ENCODE measurements at places on chromosomes 1 and 21.

GRCh38 chr1:1593834-1594601 lies 5.9 kb downstream of the FNDC10 start:
- DNase-seq: no peak

GRCh38 chr1:38044221-38045215 lies 2.1 kb downstream of the POU3F1 start:
- no peak for DNase-seq

GRCh38 chr1:87202451-87202850 lies 126.2 kb upstream of the LMO4 start:
- DNase-seq: no peak

DNA sequence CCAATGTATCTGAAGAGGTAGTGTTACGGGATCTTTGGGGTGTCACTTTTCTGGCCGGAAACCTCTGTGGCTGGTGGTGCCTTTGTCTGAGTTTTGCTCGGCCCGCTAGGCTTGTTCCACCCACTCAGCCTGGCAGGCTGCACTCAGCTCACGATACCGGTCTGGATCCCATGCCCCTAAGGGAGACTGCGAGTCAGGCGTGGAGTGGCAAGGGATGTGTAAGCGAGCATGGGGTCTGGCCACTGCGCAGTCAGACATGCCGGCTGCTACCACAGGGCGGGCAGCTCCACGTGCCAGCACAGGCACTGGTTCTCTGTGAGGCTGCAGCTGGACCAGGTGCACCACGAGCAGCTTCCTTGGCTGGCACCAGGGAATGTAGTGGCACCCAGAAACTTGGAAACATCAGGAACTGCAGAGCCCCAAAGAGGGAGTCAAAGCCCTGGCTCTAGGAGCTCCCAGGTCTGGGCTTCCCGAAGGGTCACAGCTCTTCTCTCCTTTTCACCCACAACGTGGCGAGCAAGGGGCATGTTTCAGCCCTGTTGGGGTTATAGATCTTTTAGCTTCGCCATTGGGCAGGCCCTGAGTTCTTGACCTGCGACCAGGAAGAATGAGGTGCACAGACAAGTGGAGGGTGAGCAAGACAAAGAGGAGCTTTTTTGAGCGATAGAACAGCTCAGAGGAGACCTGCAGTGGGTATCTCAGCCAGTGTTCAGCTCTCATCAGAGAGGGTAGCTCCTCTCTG lies 23.8 kb upstream of the LRRC8C start:
- peak; percentile 29 for DNase-seq

DNA sequence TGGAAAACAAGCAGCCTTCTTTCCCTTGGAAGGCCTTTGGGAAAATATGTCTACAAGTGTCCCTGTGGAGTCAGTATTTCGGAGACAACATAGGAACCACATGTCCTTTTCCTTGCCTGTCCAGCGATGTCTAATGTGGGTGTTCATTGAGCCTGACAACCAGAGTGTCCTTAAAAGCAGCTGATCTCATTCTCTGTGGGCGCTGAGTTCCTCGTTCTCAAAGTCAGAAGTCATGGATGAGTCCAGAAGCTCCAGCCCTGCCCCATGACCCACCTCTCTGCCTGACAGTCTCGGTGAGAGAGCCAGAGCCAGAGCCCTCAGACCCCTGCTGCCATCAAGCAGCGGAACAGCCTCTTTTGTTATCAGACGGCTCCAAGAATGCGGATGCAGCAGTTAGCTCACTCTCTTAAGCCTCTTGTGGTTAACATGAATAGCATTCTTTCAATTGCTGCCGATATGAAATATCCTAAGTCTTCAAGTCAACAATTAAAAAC lies 329.2 kb downstream of the TGFB2 start:
- no peak for DNase-seq

GRCh38 chr1:193543259-193543658 lies 356.8 kb upstream of the B3GALT2 start:
- no peak for DNase-seq

- DNase-seq: no peak
These were observed 805.8 kb downstream of the ADGRL2 start for GRCh38 chr1:82606546-82606945.

DNA sequence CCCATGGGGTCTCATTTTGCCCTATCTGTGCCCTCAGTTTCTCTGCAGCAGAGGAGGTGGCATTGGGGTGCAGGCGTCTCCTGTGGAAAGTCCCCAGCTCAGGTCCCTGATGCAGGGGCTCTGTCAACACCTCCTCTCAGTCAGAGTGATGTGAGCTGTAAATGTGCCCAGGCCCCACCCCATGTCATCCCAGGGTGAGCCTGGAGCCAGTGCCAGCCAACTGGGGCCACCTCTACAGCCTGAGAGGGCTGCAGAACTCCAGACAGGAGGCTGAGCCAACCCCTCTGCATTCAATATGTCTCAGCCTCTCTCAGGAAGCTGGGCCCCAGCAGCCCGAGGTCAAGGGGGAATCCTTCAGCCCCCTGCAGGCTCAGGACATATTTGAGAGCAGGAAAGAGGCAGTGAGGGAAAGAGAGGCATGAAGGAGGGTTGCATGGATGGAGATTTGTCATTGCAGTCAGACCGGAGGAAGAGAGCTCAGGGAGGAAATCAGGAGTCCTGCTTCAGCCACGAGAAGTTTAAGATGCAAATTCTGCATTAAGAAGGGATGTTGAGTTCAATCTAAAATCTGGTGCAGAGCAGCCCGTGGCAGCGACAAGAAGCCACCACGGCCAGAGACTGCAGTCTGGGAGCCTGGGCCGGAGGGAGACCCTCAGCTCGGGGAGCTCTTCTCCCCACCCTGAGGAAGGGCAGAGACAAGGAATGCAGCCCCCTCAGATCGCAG lies 288.2 kb upstream of the VAMP3 start:
- DNase-seq: no peak

GRCh38 chr1:156504438-156504813 lies 3.9 kb upstream of the MEF2D start:
- no peak for DNase-seq

DNA sequence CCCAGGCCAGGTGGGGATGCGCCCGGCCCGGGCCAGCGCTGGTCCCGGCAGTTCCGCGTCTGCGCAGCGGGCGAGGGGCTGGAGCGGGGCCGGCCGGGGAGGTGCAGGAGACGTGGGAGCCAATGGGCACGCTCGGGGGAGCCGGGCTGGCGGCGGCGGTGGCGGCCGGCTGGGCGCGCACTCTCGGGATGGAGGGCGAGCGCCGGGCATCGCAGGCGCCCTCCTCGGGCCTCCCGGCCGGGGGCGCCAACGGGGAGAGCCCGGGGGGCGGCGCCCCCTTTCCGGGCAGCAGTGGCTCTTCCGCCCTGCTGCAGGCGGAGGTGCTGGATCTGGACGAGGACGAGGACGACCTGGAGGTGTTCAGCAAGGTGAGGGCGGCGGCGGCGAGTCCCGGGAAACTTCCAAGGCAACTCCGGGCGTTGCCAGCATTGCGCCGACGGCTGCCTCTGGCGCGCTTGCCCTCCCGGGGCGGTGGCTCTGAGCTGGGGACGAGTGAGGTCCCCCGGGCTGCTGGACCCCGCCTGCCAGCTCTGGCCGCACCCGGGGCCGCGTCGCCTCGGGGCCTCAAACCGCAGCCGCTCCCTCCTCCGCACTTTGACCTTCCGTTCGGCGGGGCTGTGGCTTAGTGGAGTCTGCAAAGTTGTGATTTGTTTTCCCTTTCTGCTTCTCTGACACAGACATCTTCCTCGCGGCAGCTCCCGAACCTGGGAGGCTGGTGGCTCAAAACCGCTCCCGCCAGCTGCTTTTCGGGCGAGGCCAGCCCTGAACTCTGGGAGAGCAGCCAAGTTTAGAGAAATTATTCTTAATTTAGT lies at the start of gene SNX7:
Gene SNX7 (plus strand): TSS at position 178 of the 812 bp plus-strand sequence. CDS start 11 bp downstream, at position 189.
- DNase-seq: no peak

- DNase-seq: no peak
These were observed 35.1 kb downstream of the SLC44A3 start for GRCh38 chr1:94855307-94855700.

DNA sequence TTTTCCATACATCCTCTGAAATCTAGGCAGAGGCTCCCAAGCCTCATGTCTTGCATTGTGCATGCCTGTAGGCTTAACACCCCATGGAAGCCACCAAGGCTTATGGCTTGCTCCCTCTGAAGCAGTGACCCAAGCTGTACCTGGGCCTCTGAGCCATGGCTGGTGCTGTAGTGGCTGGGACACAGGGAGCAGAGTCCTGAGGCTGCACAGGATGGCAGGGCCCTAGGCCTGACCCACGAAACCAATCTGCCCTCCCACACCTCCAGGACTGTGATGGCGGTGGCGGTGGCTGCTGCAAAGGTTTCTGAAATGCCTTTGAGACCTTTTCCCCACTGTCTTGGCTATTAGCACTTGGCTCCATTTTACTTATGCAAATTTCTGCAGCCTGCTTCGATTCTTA lies 429.5 kb downstream of the NPHP4 start:
- DNase-seq: no peak

DNA sequence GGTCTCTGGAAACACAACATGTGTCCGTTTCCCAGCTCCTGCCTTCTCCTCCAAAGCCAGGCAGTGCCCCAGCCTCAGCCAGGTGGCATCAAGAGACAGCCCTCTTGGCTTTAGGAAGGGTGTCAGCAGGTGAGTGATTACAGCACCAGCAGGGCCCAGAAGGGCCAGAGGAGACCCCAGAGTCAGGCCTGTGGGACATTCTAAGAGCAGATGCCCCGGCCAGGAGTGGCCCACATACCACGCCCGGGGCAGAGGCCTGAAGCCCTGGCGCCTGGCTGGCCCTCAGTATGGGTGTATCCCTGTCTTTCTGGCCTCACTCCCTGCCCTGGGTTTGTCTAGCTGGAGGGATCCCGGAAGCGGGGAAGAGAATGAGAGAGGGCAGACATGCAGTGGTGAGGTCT lies 109.2 kb downstream of the CASZ1 start:
- DNase-seq: no peak

DNA sequence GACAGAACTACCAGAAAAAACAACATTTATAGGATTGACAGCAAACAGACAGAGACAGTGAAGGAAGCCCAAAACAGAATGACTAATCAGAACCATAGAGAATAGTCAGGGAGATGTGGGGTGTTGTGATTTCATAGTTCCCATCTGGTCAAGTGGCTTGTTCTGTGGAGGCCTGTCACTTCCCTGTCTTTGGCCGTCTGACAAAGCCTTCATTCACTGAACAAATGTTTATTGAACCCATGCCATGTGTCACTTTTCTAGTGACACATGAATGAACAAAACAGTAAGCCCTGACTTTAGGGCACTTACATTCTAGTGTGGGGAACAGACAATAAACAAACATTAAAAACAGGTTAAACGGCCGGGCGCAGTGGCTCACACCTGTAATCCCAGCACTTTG lies 3.2 kb upstream of the SRRM1 start:
- no peak for DNase-seq

GRCh38 chr1:77942400-77943140 lies 36.3 kb downstream of the FUBP1 start:
- DNase-seq: no peak

GRCh38 chr1:87451229-87451920 lies 122.7 kb downstream of the LMO4 start:
- no peak for DNase-seq

DNA sequence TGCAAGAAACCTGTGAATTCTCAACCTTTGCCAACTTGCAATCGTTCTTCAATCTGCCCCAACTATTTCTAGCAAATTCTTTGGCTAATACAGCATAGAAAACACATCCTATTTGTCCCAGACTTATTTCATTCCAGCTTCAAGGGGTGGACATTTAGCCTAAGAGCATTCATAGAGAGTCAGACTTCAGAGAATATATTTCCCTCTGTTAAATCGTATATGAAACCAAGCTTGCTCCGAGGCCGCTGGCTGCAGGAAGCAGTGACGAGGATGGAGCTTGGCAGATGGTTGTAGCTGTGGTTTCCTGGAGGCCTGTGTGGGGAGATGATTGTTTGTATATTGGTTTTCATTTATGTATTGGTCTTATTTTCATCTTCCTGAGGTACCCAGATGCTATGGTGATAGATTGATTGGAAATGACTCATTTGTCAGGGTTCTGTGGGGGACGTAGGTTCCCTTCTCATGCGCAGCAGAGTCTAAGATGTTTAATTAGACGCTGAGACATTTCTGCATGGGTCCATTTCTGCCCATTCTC lies 26.1 kb downstream of the MAN1C1 start:
- peak; percentile 44 for DNase-seq

DNA sequence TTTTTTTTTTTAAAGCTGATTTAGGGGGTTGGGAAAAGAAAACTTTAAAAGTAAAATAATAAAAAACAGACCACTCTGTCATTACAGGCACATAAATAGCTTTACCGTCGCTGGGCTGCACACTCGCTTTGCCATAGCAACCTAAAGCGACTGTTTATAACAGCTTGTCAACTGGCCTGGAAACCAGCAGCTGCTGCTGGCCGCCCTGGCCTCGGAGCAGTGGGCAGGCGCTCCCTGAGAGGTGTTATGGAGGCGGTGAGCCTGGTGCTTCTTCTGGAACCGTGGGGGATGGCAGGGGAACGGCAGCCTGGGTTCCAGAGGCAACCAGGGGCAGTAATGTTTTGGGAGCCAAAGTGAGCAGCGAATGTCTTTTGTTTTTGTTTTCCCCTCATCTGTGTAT lies 45.7 kb downstream of the ATP2B4 start:
- peak; percentile 38 for DNase-seq

- no peak for DNase-seq
These were observed 8.7 kb downstream of the SZRD1 start for GRCh38 chr1:16375521-16376340.

GRCh38 chr1:27666791-27667254 lies 5.2 kb downstream of the IFI6 start:
- DNase-seq: no peak

DNA sequence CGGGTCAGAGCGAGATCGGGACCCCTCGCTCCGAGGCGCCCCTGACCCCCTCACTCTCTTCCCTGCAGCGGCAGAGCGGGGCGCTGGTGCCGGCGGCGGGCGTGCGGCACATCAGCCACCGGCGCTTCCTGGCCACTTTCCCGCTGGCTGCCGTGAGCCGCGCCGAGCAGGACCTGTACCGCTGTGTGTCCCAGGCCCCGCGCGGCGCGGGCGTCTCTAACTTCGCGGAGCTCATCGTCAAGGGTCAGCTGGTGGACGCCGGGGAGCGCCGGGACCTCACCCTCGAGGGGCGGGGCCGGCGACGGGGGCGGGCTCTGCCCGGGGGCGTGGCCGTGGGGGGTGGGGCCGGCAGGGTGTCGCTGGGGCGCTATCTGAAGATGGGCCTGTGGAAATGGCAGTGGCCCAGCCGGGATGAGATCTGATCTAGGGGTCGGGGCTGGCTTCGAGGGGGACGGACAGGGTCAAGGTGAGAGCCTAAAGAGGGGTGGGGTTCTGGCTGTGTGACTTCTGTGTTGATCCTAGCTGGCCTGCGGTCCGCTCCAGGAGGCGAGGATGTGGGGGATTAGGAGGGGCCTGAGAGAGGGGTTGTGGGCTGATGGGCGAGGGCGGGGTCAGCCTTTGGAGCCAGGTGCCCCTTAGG lies 23.6 kb downstream of the PTPRU start:
- DNase-seq: no peak

DNA sequence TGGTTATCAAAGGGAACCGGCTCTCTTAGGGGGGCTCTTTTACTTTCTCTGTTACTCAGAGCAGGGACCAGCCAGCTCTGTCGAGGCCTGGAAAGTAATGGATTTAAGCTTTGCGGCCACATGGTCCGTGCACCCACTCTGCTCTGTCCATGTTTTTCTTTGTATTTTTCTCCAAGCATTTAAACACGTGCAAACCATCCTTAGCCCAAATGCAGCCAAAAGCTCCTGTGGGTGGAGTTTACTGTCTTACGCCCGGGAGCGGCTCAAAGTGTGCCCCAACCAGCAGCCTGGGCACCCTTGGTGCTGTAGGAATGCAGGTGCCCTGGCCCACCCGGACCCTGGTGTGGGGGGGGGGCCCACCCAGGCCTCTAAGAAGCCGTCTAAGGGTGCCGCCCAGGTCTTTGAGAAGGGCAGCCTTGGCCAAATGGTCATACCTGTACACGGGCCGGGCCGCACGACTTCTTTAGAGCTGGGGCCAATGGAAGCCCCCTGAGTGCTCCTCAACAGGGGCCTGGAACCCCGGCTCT lies 29.2 kb upstream of the POFUT2 start:
- no peak for DNase-seq

- no peak for DNase-seq
These were observed 20.6 kb downstream of the STUM start for GRCh38 chr1:226568975-226569741.
